ENCODE measurements at places on chromosomes 4 and X.

DNA sequence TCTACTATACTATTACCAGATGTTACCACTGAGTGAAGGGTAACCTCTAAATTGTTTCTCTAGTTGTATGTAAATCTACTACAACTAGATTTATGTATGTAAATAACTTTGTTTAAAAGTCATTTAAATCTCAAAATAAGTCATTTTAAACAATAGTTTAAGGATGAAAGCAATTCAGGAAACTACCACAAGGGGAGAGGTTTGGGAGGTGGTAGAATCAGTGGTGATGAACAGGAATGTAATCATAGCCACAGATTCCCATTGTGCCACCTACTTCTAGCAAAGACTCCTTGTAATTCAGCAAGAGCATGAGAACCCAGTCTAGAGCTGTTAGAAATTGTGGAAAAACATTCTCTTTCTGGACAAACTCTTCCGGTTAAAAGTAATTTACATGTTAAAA is 234.6 kb downstream of the SLC7A11 start:
- DNase-seq, result no peak

- no peak for DNase-seq
These were observed 155.5 kb downstream of the RAB28 start for GRCh38 chr4:13328591-13328990.

DNA sequence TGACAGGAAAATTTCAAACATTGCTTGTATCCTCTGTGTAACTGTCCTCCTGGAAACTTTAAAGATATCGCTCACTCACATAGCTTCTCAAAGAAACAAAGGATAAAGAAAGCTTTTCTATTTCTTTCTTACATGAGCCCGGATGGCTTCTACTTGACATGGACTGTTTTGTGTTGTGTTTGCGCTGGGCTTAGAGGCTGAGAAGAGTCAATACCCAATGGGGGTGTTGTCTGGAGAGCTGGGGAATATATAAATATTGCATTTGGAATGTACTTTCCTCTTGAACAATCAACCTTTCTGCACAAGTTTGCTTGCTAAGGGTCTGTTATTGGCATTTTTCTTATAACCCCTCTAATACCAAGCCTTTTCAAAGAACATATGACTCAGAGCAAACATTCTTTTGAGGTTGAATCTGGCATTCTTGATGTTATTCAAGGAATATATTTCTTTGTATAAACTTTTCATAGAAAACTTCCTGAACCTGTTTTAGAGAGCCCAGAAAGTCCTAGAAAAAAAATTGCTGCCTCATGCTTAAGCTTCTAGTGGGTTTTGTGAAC is 331.9 kb downstream of the PACRGL start:
- DNase-seq, result no peak

- DNase-seq, result no peak
These were observed 21.5 kb upstream of the LSM6 start for GRCh38 chr4:146154057-146154456.

DNA sequence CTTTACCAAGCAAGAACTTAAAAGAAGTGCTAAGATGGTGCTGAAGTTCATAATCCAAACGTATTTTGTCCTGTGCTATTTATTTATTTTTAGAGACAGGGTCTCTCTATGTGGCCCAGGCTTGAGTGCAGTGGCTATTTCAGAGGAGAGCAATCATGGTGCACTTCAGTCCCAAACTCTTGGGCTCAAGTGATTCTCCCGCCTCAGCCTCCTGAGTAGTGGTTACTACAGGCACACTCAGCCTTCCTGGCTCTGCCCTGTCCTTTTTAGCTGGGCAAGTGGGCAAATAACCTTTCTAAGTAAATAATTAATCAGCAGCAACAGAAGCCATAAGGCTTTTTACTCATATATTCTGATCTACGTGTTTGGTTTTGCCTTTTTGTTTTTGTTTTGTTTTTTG is 2.6 kb downstream of the NSD2 start:
- no peak for DNase-seq

GRCh38 chrX:56790778-56791177 is 61.7 kb downstream of the NBDY start:
- no peak for DNase-seq

GRCh38 chr4:39324446-39324845 is 41.7 kb downstream of the RFC1 start:
- DNase-seq, result no peak

Data from suppressor macrophage treated with lipopolysaccharide for 4 hours (primary cell).